Skin of body (tissue), 3 donors: ENCODE measurements at places on chromosomes 12 and 14. TPM values are rescaled to one million over a fixed set of nuclear protein-coding genes. Genes with fewer than 3 reads are reported as not detected.

CFAP54 gene
- 1.8 TPM for total RNA-seq

STYK1 gene
- 0.39 TPM for total RNA-seq

ATL1 gene
- 11.9 TPM for total RNA-seq

APEX1 gene
- 60.7 TPM for total RNA-seq

NCAPD2 gene
- total RNA-seq: 29.6 TPM

VRTN gene
- total RNA-seq: 0.20 TPM

HOXC12 gene
- 0.30 TPM for total RNA-seq

SDR9C7 gene
- 7.1 TPM for total RNA-seq

KCTD10 gene
- 33.4 TPM for total RNA-seq

NFATC4 gene
- 33.7 TPM for total RNA-seq

GPR132 gene
- 1.6 TPM for total RNA-seq

CABP1 gene
- 1.3 TPM for total RNA-seq

ANO4 gene
- total RNA-seq: 0.20 TPM

CBLN3 gene
- total RNA-seq: 1.8 TPM

INSM2 gene
- not detected for total RNA-seq

WDHD1 gene
- 10.3 TPM for total RNA-seq

PGF gene
- 6.3 TPM for total RNA-seq

RNASE2 gene
- total RNA-seq: 6.1 TPM

TAS2R43 gene
- 8.5 TPM for total RNA-seq

SIX6 gene
- not detected for total RNA-seq

VWF gene
- total RNA-seq: 51.8 TPM

ALDH1L2 gene
- total RNA-seq: 21.9 TPM

FKBP11 gene
- 16.4 TPM for total RNA-seq

CD27 gene
- 0.20 TPM for total RNA-seq

SUOX gene
- 6.8 TPM for total RNA-seq

PCED1B gene
- 0.49 TPM for total RNA-seq

CALCOCO1 gene
- 110 TPM for total RNA-seq

GALNT6 gene
- 4.9 TPM for total RNA-seq

CNPY2 gene
- total RNA-seq: 30.4 TPM

SERPINA9 gene
- 3.3 TPM for total RNA-seq
